Gastrocnemius medialis (tissue), 4 donors: ENCODE measurements at places on chromosomes 7 and 10. TPM values are rescaled to one million over a fixed set of nuclear protein-coding genes. Genes with fewer than 3 reads are reported as not detected.

GRCh38 chr10:48501787-48502771 lies 102.8 kb downstream of the ARHGAP22 start:
- H3K27me3 ChIP-seq, result no peaks in the 10 kb centered on the region
- no peak overlapping the region for H3K4me3 ChIP-seq
- DNase-seq, result no peak

- no peaks in the 10 kb centered on the region for H3K27me3 ChIP-seq
- no peak overlapping the region for H3K4me3 ChIP-seq
- no peaks in the 10 kb centered on the region for H3K36me3 ChIP-seq
These were observed 17.0 kb downstream of the FRMPD2 start for GRCh38 chr10:48257407-48257961.

DNA sequence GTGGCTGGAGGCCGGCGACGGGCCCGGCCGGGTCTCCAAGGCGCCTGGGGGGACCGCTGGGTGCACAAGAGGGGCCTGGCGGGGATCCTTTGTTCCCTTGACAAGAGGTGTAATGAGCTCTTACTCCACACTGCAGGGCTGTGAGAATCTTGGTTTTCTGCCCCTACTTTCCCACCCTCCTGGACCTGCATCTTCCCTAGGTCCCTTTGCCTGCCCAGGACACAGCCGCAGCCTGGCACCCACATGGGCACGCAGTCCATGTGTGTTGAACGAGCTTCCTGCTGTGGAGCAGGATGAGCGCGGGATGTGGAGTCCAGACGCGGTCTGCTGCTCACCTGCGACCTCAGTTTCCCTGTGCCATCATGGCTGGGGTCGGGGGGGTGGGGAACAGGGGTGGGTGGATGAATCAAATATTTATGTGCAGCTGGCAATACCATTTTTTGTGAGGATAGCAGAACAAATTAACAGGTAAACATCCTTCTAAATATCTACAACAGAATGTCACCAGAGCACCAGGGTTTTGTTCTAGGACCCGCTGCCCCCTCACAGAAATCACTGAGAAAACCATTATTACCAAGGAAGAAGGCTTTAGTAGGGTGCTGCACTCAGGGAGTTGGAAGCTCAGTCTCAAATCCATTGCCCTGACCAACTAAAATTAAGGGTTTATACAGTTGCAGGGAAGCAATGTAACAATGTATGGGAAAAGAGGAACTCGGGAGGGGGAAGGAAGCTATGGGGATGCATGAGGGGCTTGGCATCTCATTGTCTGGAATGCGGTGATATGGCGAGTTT lies 474 bp upstream of the NSMCE4A start:
- H3K27me3 ChIP-seq, result no peaks in the 10 kb centered on the region
- peaks cover 5% of the 10 kb centered on the region for H3K36me3 ChIP-seq
- peak overlapping the region; percentile 74 for H3K4me3 ChIP-seq
- DNase-seq, result no peak
- H3K27ac ChIP-seq, result peak overlapping the region; percentile 99

DNA sequence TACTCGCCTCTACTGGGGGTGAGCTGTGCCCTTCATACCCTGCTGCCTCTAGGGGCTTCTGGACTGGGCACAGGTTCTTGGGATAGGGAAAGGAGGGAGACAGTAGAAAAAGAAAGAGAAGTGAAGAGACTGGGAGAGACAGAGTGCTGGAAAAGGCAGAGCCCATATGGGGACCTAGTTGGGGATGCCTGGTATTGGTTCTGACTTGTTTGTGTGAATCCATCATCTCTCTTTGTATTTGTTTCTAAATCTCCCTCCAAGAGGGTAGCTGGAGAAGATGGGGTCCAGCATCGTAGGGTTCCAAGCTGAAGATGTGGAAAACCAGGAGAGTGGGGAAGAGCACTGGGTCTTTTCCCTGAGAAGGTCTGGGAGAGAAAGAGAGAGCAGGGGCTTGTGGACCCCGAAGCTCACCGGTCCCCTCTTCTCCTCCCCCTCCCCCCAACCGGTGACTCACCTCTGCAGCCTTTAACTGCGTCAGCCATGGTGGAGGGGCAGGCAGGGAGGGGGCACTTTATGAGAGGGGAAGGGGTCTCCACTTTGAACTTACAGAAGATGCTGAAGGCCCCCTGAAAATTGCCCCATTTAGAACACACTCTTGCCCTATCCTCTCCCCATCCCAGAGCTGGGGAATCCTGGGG lies 3.2 kb upstream of the VGF start:
- H3K27ac ChIP-seq, result no peak overlapping the region
- H3K27me3 ChIP-seq, result peaks cover 92% of the 10 kb centered on the region
- H3K36me3 ChIP-seq, result no peaks in the 10 kb centered on the region
- H3K4me1 ChIP-seq, result peaks cover 22% of the 10 kb centered on the region
- no peak overlapping the region for H3K4me3 ChIP-seq

- H3K4me1 ChIP-seq, result peaks cover 13% of the 10 kb centered on the region
- H3K36me3 ChIP-seq, result no peaks in the 10 kb centered on the region
- no peaks in the 10 kb centered on the region for H3K27me3 ChIP-seq
These were observed 262.5 kb downstream of the SEMA3D start for GRCh38 chr7:84924353-84924752.

DNA sequence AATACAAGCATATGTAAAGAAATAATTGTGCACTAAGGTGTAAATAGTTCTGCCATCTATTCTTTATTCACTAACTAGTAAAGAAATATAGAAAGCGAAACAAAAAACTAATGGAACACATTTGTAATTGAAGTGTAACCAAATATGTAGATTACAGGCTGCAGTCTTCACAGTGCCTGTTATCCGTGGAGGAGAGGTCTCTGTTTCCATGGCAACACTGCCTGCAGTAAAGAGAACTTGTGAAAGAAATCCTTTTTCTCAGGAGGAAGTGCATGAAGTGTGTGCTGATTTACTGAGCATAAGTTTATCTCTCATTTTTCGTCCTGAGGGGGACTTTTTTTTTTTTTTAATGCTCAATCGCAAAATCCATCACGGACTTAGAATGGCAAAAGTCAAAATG lies 102.5 kb downstream of the APBB1IP start:
- H3K36me3 ChIP-seq, result no peaks in the 10 kb centered on the region
- DNase-seq, result no peak
- no peak overlapping the region for H3K27ac ChIP-seq
- H3K4me1 ChIP-seq, result no peaks in the 10 kb centered on the region

DNA sequence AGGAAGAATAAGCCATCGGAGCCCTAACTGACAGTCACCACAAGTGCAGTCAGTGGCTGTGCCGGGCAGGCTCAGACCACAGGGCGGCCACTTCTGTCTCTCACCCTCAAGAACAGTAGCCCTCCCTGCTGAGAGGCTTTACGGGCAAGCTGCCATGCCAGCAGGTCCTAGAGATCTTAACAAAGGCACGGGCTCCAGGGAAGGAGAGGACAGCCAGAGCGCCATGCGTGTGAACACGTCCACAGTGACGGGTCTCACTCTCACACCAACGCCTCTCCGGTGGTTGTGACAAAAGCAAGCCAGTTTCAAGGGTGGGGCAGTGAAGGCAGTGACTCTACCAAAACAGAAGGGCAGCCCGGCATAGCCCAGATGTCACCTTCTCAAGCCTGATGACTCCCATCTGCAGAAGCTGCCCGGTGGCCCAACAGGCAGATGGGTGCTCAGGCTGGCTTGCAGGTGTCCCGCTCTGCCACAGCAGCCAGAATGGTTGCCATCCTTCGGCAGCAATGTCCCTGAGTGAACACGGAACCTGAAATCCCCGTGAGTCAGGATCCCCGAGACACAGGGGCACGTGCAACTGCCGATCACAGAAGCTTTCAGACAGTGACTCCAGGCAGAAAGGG lies 102.0 kb downstream of the FAM53B start:
- no peaks in the 10 kb centered on the region for H3K36me3 ChIP-seq
- H3K27ac ChIP-seq, result no peak overlapping the region
- no peaks in the 10 kb centered on the region for H3K27me3 ChIP-seq
- H3K4me3 ChIP-seq, result no peak overlapping the region
- H3K4me1 ChIP-seq, result peaks cover 74% of the 10 kb centered on the region

SPDYE6 gene
- total RNA-seq, result not detected

GRCh38 chr7:147188467-147188866 lies 1071.9 kb downstream of the CNTNAP2 start:
- H3K36me3 ChIP-seq, result no peaks in the 10 kb centered on the region
- no peak overlapping the region for H3K4me3 ChIP-seq
- H3K4me1 ChIP-seq, result no peaks in the 10 kb centered on the region

DNA sequence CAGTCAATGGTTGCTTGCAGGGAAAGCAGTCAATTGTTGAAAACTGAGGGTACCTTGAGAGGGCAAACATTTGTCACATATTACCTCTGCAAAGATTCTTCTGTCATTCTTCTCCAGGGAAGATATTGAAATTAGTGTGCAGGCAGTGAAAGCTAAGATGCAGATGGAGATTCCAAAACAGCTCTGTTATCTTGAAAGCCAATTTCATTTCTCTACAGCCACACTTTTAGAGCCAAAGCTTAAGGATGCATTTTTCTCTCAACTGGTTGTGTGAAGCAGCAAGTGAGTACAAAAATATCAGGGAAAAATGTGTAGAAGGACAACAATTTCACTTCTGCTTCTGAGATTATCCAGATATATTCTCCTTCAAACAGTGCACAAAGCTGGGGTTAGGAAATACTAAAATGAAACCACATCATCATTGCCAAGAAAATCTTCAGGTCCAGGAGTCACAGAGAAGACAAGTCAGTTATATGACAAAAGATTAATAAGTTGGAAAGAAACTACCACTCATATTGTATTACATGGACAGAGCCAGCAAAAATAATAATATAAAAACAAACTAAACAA lies 16.3 kb downstream of the SGMS1 start:
- H3K4me3 ChIP-seq, result no peak overlapping the region
- H3K4me1 ChIP-seq, result peaks cover 53% of the 10 kb centered on the region
- H3K27ac ChIP-seq, result no peak overlapping the region
- no peak for DNase-seq

DNA sequence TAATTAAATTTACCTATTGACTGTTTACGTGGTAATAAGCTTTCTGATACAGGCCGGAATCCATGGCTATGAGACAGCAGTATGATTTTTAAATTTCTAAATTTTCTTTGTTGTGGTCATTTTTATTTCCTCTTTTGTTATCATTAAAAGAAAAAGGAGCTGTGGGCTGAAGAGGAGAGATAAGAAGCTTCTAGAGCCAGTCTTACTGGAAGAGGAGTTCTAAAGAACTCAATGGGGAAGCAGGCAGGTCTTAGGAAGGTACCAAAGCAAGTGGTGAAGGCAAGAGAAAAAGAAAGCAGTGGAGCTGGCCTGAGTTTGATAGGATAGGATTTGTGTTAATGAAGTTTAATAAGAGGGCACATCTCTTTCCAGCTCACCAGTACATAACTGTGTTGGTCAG lies 1187.8 kb downstream of the CNTNAP2 start:
- H3K4me1 ChIP-seq, result no peaks in the 10 kb centered on the region
- no peaks in the 10 kb centered on the region for H3K36me3 ChIP-seq
- DNase-seq, result no peak
- no peak overlapping the region for H3K4me3 ChIP-seq

DNA sequence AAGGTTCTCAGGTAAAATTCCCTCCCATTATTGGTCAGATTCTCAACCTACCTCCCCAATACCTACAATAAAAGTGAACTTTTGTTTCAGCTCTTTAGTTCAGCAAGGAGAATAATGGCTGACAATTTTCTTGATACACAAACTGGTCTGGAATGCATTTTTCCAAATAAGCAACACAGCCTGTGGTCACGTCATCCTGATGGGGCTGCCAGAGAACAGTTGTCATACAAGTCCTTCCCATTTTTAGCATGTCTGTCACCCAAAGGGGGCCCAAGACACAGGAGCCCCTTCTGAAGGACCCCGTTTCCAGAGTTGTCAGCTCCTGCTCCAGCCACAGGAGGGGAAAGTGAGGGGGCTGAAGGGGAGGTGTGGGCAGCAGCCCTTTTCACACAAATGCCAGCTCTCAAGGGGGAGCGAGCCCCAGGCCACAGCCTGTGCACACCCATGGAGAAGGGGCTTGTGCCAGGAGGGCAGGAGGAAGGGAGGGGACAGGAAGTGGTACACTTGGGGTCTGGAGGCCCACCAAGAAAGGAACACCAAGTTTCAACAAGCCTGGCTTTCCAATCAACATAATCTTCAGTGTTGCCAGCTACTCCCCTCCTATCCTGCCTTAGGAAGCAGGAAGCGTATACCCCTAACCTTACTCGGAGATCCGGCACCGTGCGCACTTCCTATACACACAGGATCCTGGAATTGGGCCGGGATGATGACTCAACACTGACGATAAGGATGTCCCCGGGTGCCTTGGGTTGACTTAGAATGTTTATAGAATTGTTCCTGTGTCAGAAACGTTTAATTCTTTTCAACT lies 43.4 kb upstream of the PDLIM1 start:
- H3K4me1 ChIP-seq, result peaks cover 57% of the 10 kb centered on the region
- H3K36me3 ChIP-seq, result no peaks in the 10 kb centered on the region
- DNase-seq, result peak; percentile 40
- H3K27ac ChIP-seq, result peak overlapping the region; percentile 82
- H3K27me3 ChIP-seq, result no peaks in the 10 kb centered on the region
- H3K4me3 ChIP-seq, result no peak overlapping the region

DNA sequence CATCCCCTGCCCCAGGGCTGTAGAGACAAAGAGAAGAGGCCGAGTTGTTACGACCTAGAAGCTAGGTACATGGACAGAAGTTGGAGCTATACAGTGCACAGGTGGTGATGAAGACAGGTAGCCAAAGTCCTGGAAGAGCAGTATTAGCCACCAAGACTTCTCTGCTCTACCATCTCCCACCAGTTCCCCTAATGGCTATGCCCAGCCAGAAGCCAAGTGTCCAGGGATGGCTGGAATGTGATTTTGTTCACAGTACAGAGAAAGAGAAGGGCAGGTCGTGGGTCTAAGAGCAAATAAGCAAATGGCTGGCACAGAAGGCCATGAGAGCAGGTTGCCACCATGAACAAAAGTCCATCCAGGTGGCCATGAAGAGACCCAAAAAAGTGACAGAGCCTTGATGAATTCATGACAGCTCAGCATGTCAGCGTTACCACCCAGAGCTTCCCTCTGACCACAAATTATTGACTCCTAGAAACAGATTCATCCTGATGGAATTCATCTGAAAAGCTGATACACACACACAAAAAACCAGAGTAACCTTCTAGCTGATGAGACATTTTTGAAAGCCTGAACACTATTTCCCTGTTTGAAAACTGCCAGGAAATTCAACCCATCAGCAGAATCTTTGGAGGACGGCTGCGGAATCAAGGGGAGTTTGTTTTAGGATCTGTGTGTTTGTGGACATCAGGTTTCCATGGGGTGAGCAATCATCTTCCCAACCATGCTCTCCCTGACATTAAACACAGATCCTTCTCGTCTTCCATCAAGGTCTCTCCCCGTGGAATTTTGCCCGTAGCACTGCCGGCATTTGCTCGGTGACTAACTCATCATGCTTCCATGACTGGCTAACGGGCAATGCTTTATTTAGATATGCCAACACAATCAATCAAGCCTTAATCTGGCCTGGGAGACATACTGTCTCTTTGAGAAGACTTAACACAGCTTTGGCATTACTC lies 906.7 kb upstream of the AUTS2 start:
- H3K36me3 ChIP-seq, result no peaks in the 10 kb centered on the region
- no peaks in the 10 kb centered on the region for H3K27me3 ChIP-seq

GRCh38 chr10:110765513-110766319 lies 106.0 kb upstream of the PDCD4 start:
- no peaks in the 10 kb centered on the region for H3K36me3 ChIP-seq
- peak overlapping the region; percentile 82 for H3K27ac ChIP-seq
- H3K27me3 ChIP-seq, result no peaks in the 10 kb centered on the region
- H3K4me3 ChIP-seq, result peak overlapping the region; percentile 58
- peaks cover 26% of the 10 kb centered on the region for H3K4me1 ChIP-seq
